Sciatic nerve (tissue), 2 donors: ENCODE measurements at places on chromosomes 2 and 18.
A peak's percentile ranks its signal among the peaks of the same experiment; 100 is the strongest.

DNA sequence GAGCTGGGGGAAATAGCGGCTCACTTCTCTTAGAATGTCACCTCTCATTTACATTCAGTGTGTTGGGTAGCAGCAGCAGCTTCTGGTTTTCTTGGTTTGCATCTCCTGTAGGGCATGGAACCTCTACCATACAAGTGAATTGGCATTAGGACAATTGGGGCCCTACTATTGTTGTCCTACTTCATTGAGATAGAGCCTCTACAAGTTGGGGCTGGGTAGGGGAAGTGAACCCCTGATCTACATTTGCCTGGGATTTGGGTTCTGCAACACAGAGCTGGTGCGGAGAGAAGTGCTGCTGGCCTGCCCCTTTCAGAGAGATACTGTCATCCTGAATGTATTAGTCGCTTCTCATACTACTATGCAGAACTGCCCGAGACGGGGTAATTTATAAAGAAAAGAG, 391.6 kb upstream of the HS6ST1 start:
- no peak for DNase-seq

DNA sequence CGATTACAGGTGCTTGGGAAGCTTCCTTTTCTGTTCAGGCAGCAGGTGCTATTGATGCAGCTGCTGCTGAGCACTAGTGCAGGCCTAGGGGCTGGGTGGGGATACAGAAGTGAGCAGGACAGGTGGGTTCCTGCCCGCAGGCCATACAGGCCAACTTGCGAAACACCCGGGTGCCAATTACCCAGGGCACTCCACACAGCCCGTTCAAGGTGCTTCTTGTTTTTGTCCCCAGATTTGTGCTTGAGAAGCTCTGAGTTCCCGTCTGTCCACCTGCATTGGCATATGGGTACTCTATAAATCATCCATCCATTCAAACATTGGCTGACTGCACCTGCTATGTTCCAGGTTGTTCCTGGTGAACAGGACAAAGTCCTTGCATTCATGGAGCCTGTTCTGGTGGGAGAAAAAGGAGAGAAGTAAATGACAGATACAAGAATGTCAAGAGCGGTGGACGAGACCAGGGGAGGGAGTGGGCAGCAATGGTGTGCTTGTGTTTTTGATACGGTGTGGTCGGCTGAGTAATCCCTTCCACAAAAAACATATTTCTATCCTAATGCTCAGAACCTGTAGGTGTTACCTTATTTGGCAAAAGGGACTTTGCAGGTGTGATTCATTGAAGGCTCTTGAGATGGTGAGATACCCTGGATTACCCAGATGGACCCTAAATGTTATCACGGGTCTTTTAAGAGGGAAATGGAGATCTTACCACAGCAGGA, 31.4 kb downstream of the SH3BP4 start:
- no peak for DNase-seq

DNA sequence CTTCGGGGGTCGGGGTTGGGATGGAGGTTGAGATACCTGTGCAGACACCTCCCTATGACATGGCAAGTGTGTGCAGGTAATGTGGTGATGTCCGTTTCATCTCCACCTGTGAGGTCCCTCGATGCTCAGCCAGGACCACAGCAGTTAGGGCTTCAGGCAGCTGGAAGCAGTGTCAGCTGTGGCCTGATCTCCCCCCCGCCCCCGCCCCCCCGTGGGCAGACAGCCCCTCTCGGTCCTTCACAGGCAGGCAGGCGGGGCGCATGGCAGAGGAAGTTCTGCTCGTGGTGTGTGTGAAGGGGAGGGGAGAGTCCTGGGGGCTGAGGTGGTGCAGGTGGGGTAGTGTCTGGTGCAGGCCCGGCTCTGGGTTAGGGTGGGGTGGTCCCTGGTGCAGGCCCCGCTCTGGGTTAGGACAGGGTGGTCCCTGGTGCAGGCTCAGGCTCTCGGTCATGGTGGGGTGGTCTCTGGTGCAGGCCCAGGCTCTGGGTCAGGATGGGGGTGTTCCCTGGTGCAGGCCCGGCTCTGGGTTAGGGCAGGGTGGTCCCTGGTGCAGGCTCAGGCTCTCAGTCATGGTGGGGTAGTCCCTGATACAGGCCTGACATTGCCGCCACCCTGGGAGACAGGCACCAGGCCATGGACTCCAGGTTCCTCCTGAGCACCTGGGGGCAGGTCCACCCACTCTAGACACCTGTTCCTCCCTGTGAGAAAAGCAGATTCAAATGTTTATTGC, 94.3 kb downstream of the NFATC1 start:
- peak; percentile 54 for DNase-seq

- no peak for DNase-seq
Observed at GRCh38 chr2:37614061-37614738, 57.2 kb downstream of the CDC42EP3 start.

DNA sequence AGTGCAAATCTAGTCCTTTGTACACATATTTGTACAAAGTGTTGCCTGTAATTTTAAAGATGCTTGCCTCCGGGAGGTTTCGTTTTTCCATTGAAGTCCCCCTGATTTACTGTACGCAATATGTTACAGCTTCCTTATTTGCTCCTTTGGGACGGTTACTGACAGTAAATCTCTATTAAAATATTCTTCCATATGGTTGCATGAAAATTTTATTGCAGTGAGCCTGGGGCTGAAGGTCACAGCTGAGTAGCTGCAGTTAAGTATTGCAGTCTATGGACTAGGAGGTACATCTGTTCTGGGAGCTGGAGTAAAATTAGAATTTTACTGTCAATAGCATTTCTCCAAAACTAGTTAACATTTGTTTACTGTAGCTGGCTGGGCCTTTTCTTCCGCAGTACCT, 119.2 kb downstream of the ETAA1 start:
- DNase-seq = no peak

DNA sequence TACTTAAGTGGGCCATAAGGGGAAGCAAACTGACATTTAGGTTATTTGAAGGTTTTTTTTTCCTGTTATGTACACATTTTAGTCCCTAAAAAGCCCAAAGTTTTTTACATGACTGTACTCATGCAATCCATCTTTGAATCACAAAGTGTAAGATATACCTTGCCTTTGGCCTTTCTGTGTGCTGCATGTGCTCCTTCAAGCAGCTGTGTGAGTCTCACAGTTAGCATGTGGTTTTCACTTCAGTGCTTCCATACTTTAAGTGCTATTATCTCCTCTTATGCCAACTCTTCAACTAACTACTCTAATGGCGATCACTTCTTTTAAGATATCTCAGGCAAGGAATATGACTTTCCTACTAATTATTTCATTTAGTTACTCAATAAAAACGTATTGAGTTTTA, 597.1 kb upstream of the ACVR2A start:
- DNase-seq = no peak

GRCh38 chr2:127107622-127107999, 657 bp upstream of the BIN1 start:
- DNase-seq = no peak
